GM12892 (cell line): ENCODE measurements at places on chromosomes 6 and 20.

DNA sequence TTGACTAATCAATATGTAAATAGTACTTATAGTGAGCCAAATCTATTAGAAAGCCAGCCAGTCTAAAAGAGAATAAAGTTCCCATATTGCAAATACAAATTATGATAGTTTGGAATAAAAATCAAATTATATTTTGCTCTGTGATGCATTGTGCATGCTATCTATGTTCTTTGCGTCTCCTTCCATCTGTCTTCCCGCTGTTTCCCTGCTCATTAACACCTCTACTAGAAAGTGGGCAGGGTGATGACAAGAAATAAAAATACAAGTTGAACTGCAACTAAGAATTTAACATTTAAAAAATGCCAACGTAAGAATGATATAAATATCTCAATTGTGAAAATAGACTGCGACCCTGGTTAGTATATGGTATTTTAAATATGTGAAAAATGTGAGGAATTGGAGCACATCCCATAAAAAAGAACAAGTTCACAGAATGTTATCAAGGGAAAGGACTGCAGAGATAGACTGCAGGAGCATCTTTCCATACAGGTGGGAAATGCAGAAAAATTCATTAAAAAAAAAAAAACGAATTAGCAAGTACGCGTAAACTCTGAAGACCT, 157.6 kb upstream of the PDE7B start:
- no peak for DNase-seq

- DNase-seq: no peak
Observed at GRCh38 chr6:2949121-2949520, 22.2 kb downstream of the SERPINB6 start.

- DNase-seq: no peak
Observed at GRCh38 chr6:66094615-66095014, 387.6 kb upstream of the EYS start.

GRCh38 chr20:17559338-17559737, 10.5 kb upstream of the DSTN start:
- DNase-seq: no peak

- DNase-seq: no peak
Observed at GRCh38 chr6:111944541-111944940, 71.3 kb upstream of the FYN start.

GRCh38 chr6:157157258-157157657, 166.1 kb downstream of the TMEM242 start:
- no peak for DNase-seq
